ENCODE measurements at places on chromosomes 1 and 21. TPM values are rescaled to one million over a fixed set of nuclear protein-coding genes. Genes with fewer than 3 reads are reported as not detected.
A peak's percentile ranks its signal among the peaks of the same experiment; 100 is the strongest.

DNA sequence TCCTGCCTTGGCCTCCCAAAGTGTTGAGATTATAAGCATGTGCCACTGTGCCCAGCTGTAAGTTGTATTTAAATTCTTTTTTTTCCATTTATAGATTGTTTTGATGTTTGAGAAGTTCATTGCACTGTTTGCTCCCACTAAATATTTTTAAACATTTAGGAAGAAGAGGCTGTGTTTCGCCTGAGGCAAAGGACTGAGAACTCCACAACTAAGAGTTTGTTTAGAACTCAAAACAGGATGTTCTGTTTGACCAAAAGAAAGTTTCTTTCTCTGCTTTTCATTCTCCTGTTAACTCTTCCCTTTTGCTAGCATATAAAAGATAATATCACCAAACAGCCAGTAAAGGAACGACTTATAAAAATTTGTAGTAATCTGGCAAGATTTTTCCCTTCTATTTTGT, 87.0 kb downstream of the RUNX1 start:
- DNase-seq, result no peak

- DNase-seq, result no peak
These were observed 15.9 kb downstream of the RCAN1 start for GRCh38 chr21:34598931-34599400.

DNA sequence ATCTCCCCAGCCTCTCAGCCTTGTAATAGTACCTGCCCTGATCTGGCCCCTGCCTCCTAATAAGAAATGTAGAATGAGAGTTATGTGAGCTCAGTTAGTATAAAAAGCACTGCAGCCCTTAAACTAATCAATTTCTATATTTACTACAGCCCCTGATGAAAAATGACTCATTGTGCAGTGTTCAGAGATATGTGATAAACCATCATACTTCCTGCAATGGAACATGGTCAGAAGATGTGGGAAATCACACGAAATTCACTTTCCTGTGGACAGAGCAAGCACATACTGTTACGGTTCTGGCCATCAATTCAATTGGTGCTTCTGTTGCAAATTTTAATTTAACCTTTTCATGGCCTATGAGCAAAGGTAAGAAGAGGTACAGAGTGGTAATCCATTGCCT, 176.8 kb upstream of the PDE4B start:
- no peak for DNase-seq

DNA sequence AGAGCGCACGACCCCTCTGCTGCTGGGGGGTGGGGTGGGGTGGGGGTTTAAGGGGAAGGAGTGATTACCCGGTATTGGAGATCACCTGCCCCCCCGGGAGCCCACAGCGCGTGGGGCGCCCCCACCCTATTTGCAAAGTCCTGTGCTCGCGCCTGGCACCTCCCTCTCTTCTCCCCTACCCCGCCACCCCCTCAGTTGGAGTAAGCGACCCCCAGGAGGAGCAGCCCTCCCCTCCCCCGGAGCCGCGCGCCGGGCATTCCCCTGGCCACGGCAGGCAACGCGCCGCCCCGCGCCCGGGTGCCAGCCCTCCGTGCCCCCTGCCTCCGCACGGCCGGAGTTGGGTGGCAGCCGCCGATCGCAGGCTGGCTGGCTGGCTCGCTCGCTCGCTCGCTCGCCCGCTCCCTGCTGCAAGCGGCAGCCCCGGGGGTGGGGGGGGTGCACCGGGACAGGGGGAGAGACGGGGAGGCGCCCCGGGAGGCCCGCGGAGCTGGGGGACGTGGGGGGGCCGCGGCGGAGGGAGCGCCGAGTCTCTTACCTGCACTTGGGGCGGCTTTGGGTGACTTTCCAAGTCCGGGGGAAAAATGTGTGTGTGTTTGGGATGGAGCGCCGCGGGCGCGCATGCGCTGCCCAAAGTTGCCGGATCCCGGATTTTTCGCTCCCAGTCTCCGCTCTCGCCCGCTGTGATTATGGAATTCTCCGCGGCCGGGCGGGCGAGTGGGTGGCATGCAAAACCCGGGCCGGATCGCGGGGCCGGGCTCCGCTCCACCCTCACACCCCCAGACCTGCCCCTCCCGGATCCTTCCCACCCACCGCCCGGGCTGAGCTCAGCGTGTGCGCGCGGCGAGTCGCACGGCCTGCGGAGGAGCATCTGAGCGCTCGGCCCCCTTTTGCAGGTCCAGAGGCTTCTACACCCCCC, at the start of gene CASZ1:
Gene CASZ1 (minus strand): TSS at position 618 of the 916 bp plus-strand sequence. CDS start 102,757 bp downstream, outside the sequence.
- DNase-seq, result peak; percentile 75

DNA sequence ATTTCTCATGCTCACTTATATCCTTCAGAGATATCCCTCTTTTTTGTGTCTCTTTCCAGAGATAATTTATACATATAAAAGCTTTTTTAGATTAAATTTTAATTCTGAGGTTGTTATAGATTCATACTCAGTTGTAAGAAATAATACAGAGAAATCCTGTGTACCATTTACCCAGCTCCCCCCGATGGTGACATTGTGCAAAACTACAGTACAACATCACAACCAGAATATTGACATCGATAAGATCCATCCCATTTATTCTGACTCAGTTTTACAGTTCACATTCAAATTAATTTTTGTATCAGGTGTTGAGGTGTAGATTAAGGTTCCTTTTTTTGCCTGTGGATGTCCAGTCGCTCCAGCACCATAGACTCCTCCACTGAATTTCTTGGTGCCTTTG, 14.3 kb downstream of the DMRTB1 start:
- DNase-seq, result no peak

- no peak for DNase-seq
These were observed 16.3 kb upstream of the TMEM54 start for GRCh38 chr1:32917521-32917920.

- no peak for DNase-seq
These were observed 3.5 kb upstream of the CD244 start for GRCh38 chr1:160866001-160866694.

GABPB2 gene
- 15.8 TPM for polyA plus RNA-seq

SDCCAG8 gene
- 52.4 TPM for polyA plus RNA-seq

- DNase-seq, result no peak
These were observed 2.7 kb upstream of the CDC42BPA start for GRCh38 chr1:227321035-227321434.

DNA sequence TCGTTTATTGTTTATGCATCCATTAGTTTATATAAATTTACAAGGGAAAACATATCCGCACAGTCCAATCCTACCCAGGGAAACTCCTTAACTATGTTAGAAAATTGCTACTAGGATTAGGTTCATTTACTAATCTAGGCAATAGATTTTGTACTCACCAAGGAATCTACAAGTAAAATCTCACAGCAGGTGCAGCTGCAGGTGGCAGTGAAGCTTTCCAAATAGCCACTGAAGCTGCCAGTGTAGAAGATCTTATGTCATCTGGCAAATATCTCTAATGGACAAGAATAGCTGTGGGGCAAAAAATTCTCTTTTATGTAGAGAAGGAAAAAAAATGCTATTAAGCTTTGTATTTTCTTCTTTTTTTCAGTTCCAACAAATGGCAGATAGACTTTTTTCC, 963.4 kb upstream of the ADGRL4 start:
- no peak for DNase-seq

- DNase-seq, result no peak
These were observed 166.8 kb upstream of the KCNJ6 start for GRCh38 chr21:38082936-38083485.

DNA sequence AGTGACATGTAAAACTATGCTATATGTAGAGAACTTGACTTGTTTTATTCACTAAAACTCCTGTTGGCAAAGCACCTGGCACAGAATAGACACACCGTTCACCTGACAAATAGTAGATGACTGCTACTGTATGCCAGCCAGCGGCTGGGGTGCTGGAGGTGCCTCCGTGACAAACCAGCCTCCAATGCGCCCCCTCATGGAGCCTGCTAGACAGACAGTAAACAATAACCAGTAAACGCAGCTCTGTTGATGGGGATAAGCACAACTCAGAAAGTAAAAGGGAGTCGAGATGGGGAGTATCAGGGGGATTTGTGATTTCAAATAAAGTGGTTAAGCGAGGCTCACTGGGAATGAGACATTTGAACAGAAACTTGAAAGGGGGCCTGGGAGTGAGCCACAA, 107.2 kb downstream of the PRDM2 start:
- no peak for DNase-seq

- DNase-seq, result no peak
These were observed 14.3 kb downstream of the LMX1A start for GRCh38 chr1:165342168-165342567.

DNA sequence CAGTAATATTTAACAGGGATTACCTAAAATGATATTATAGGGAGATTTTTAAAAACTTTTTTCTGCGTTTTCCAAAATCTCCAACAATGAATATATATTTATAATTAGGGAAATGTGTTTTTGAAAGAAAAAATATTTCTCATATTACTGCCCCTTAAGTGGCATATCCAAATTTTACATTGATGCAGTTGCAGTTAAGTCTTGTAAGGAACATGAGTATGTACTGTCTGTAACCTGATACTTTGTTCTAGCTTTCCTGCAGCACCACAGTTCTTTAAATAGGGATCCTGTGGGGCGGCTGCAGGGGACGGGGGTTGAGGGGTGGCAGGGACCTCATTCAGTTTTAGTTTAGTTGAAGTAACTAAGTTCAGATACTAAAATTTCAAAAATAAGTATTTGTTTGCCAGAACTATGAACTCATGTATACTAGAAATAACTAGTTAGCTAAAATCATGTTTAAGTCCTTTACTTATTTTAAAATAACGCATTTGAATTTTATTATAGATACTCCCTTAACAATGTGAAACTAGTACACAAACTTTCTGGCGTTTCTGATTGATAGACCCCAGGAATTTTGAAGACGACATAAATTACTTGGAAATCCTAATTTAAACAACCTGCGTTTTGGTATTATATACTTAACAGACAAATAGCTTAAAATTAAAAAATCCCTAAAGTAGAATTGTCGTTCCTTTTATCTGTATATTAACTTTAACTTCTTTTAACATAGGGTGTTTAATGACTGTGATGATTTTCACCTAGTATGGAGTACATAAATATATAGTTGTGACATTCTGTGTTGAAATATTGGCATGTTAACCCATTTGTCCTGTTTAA, 639 bp upstream of the DNAJB4 start:
- DNase-seq, result no peak

OR14K1 gene
- polyA plus RNA-seq, result not detected

- no peak for DNase-seq
These were observed 15.6 kb downstream of the UTP11 start for GRCh38 chr1:38028105-38028591.

DNA sequence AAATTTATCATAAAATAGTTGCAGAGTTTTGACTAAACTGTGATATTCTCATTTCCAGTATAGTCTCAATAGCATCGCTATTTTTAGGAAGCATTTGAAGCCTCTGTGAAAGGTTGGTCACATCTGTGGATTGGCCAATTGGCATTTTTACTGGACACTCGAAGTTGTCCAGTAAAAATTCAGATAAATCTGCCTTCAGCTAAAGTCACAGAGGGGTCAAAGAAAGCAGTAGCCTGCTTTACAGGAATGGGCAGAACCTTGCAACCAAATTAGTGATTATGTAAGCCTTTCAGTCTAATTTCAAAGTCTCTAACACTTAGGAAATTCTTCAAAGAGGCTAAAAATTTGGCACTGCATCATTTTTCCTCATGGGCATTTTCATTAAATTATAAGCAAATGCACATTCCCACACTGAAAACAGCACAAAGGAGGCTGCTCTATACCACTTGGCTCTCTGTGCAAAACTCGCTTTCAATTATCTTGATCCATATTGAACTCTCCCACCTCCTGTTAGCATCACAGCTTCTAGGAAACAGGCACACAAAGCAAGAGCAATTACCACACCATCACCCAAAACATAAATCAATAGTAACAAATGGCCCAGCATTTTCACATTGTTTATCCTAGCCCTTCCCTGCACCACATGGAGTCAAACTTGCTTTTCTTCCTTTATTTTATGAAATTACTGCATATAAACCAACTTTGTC, 318.5 kb upstream of the DUSP10 start:
- DNase-seq, result no peak

AIRE gene
- 0.80 TPM for polyA plus RNA-seq

FMO5 gene
- 6.5 TPM for polyA plus RNA-seq

DNA sequence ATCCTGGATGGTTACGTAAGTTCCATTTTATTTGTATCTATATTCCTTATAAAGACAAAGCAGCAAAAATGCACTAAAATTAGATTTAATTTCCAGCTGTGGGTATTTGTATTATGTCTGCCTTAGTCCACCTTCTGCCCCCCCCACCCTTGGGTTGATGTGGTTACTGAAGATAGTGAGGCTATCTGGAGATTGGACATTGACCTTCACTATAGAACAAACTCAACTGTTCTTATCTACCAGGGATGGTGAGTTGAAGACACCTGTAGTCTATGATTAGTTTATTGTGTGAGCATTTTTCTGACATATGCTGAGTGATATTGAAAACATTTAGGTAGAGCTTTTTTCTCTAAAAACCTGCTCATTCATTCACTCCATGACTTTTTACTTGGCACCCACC, 122.2 kb downstream of the NFIA start:
- no peak for DNase-seq

GRCh38 chr21:42862774-42863503, 16.4 kb downstream of the WDR4 start:
- DNase-seq, result no peak

- no peak for DNase-seq
These were observed 29.7 kb upstream of the LAPTM5 start for GRCh38 chr1:30787266-30787665.

DNA sequence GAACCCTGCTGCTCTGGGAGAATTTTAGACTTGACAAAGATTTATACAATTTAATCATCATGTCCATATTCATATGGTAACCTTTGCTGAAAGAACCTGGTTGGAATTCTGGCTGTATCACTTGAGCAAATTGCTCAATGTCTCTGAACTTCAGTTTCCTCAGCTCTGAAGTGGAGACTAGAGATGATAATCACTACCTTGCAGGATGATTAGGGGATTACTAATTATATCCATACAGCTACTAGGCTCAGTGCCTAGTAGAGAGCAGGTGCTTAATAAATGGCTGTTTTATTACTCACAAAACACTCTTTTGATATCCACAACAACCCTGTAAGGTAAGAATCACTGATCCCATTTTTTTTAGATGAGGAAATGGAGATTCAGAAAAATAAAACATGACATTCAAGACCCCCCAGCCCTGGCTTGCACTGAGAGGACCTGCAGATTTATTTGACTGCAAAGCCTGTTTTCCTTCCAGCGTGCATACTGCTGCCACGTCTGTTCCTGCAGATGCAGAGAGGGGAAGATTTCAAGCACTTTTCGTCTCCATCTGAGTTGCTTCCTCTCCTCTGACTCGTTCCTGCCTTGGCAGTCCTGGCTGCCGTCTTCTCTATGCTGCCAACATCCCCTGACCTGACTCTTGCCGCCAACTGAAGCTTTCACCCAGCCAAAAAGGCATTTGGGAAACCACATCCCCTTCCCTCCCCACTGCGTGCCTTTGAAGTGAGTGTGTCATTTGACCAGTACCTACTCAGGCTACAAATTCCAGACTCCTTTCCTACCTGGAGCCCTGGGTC, 203.0 kb downstream of the PLPP3 start:
- no peak for DNase-seq

CYYR1 gene
- 57.7 TPM for polyA plus RNA-seq

ABCA4 gene
- polyA plus RNA-seq, result 5.8 TPM

- DNase-seq, result no peak
These were observed 29.8 kb downstream of the GPR137B start for GRCh38 chr1:236172041-236172579.

Measured in renal cortex interstitium (tissue), 15 donors.